Left renal cortex interstitium (tissue), 4 donors: ENCODE measurements at places on chromosomes 12 and 14. TPM values are rescaled to one million over a fixed set of nuclear protein-coding genes. Genes with fewer than 3 reads are reported as not detected.

DNA sequence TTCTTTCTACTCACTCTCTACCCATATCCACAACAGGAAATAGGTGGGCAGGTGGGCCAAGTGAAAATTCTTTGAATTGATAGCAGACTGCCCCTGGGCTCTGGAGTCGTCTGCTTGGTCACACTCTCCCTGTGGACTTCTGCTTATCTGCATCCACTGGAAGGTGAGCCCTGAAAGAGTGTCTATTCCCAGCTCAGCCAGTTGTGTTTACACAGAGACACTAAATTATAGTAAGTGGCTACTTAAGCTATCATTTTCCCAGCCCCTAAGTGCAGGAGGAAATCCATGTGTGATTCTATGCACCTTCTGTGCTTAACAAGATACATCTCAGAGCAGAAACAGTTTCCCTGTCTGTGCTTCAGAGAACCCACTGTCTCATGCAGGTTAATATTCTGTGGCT, 338.4 kb downstream of the FUT8 start:
- no peak for DNase-seq

DNA sequence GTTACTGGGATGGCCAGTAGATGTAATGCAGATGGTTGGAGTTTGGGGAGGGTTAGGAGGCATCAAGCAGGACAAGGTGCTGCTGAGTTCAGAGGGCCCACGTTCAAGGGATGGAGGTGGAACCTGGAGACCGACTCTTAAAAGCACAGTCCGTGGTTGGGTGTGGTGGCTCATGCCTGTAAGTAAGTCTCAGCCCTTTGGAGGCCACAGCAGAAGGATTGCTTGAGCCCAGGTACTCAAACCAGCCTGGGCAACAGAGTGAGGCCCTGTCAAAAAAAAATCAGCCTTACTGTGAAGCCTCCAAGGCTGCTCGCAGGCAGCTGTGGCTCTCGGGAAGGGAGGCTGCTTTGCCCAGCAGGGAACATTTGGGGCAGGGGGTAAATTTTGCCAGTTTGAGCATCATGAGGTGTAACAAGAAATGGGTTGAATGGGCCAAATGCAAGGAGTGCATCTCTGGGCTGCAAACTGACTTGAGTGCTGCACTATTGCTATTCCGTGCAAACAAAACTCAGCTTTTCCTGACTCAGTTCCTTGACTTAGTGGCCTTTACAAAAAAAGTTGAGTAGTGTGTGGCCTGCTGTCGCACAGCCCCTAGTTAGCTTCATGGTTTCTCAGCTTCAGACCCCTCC, 55.0 kb downstream of the ANAPC7 start:
- DNase-seq = no peak

Gene ALDH1L2
- polyA plus RNA-seq = 1.4 TPM

GRCh38 chr12:122437656-122438121, 15.2 kb upstream of the CLIP1 start:
- no peak for DNase-seq

Gene RNASE11
- not detected for polyA plus RNA-seq

- DNase-seq = no peak
Observed at GRCh38 chr12:26018926-26019325, 60.4 kb downstream of the RASSF8 start.

GRCh38 chr12:103028881-103029639, 71.6 kb downstream of the ASCL1 start:
- no peak for DNase-seq

- DNase-seq = no peak
Observed at GRCh38 chr14:63267171-63267570, 51.6 kb downstream of the GPHB5 start.

DNA sequence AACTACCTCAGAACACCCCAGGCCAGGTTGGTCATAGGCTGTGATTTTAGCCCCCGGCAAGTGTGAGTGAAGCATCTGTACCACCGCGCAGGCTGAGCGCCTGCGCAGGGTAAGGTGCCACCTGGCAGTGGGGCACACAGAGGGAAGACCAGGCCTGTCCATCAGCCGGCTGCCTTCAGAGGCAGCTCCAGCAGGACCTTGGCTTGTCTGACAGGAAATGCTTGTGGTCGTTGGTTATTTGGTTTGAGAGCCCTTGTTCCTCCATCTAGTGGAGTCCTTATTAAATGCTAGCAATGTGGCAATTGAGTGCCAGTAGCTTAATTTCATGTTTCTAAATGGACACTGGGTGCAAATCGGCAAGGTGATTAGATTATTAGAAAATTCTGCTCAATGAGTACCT, 27.5 kb downstream of the SLC25A29 start:
- DNase-seq = no peak

- no peak for DNase-seq
Observed at GRCh38 chr12:41190338-41190737, 2.2 kb downstream of the PDZRN4 start.

DNA sequence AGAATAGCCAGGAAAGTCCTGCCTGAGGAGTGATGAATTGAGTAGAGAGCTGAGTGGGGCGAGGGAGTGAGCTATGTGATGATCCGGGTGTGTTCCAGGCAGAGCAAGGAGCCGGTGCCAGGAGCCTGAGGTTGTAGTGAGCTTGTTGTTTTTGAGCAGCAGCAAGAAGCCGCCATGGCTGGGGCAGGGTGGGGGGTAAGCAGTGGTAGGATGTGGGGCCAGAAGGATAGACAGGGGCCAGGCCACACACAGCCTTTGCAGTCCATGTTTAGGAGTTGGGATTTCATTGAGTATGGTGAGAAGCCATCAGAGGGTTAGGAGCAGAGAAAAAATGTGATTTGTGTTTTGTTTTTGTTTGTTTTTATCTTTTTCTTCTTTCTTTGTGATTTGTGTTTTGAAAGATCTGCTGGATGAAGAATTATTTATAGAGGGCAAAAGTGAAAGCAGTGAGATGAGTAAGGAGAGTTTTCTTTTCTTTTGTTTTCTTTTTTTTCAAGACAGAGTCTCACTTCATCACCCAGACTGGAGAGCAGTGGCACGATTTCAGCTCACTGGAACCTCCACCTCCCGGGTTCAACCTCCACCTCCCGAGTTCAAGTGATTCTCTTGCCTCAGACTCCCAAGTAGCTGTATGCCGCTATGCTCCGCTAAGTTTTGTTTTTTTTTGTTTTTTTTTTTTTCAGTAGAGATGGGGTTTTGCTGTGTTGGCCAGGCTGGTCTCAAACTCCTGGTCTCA, 92.3 kb upstream of the BCAT1 start:
- DNase-seq = no peak

DNA sequence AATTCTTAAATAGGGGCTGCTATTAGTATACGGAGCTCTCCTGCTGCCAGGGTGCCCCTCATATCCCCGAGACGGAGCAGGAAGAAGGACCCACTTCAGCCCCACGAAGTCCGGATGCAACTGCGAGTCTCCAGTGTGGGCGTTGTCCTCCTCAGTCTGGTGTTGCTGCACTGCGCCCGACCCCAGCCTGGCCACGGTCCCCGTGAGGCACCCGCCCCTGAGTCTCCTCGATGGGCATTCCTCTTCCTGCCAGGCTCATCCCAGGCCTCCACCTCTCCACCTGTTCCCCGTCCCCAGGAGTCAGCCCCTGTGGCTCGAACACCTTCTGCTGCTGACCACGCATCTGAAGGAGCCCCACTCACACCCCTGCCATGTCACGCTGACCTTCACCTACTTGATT, 68.1 kb upstream of the SFSWAP start:
- no peak for DNase-seq

GRCh38 chr14:32698831-32699230, 239.8 kb upstream of the NPAS3 start:
- no peak for DNase-seq

- no peak for DNase-seq
Observed at GRCh38 chr14:21040370-21040925, 1.7 kb upstream of the RNASE7 start.

Gene TMEM119
- 22.1 TPM for polyA plus RNA-seq

Gene FOXN4
- polyA plus RNA-seq = 2.6 TPM

DNA sequence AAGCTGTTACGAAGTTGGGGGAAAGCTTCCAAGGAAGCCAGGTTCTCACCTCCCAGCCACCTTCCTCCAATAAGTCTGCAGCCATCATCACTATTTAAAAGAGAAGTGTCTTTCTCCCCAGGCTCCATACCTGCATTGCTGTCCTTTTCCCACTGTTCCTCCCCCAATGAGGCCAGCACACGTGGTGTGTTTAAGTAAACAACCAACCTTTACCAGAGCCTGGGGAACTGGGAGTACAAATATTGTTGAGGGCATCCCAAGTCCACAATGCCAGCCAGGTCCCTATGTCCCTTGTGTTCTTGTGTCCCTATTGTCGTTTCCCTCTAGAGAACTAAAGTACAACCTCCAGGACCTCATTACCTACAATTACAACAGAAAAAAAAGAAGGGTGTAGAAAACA, 49.2 kb upstream of the PNMA1 start:
- DNase-seq = no peak

GRCh38 chr12:108551535-108551934, 9.4 kb downstream of the SART3 start:
- DNase-seq = no peak

GRCh38 chr14:104800771-104801519, at the start of gene ZBTB42:
Gene ZBTB42, plus strand, starts transcription at chr14:104801101. Its CDS starts 97 bp downstream, at chr14:104801198.
- DNase-seq = no peak

Gene RASSF9
- polyA plus RNA-seq = 13.8 TPM

- no peak for DNase-seq
Observed at GRCh38 chr14:35403114-35403602, 1.4 kb downstream of the NFKBIA start.

GRCh38 chr14:100289916-100290606, 16.2 kb downstream of the SLC25A29 start:
- no peak for DNase-seq

DNA sequence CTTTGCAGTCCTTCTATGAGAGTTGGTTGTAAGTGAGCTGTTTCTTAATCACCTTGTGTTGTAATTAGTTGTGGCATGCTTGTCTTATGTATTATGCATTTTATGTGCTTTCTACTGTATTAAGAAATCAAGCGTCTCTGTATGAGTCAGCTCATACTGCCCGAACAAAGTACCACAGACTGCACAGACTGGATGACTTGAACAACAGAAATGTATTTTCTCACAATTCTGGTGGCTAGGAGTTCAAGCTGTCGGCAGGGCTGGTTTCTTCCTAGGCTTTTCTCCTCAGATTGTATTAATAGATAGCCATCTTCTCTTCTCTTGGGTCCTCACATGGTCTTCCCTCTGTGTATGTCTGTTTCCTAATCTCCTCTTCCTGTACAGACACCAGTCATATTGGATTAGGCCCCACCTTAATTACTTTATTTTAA, 77.7 kb downstream of the FLRT2 start:
- no peak for DNase-seq

- no peak for DNase-seq
Observed at GRCh38 chr12:114612062-114612461, 71.9 kb downstream of the TBX3 start.

- DNase-seq = no peak
Observed at GRCh38 chr14:70856851-70857495, 47.7 kb upstream of the MAP3K9 start.

GRCh38 chr14:103074729-103075367, 9.2 kb upstream of the LBHD2 start:
- DNase-seq = no peak

DNA sequence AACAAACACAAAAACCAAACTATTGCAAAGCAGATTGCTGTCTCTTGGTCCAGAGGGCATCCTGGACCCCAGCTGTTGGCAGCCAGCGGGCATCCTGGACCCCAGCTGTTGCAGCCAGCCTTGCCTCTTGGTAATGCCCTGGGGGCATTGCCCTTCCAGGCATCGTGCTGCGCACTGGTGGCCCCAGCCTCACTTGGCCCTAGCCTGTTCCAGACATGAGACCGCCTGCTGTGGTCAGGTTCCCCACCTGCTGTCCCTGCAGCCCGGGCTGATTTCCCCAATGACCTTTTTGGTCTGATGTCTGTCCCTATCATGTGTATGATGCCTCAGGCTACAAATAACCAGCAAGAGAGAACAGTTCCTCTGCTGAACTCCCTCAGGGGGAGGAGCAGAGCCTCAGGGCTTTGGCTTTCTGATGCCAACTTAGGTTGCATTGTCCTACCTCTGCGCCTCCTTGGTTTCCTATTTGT, 20.8 kb downstream of the MLXIP start:
- no peak for DNase-seq

Gene LRRC10
- polyA plus RNA-seq = not detected

- no peak for DNase-seq
Observed at GRCh38 chr12:34396861-34397590, 374.7 kb downstream of the ALG10 start.
